Bone marrow (tissue), 2 donors: ENCODE measurements at places on chromosomes 13 and 19.

DNA sequence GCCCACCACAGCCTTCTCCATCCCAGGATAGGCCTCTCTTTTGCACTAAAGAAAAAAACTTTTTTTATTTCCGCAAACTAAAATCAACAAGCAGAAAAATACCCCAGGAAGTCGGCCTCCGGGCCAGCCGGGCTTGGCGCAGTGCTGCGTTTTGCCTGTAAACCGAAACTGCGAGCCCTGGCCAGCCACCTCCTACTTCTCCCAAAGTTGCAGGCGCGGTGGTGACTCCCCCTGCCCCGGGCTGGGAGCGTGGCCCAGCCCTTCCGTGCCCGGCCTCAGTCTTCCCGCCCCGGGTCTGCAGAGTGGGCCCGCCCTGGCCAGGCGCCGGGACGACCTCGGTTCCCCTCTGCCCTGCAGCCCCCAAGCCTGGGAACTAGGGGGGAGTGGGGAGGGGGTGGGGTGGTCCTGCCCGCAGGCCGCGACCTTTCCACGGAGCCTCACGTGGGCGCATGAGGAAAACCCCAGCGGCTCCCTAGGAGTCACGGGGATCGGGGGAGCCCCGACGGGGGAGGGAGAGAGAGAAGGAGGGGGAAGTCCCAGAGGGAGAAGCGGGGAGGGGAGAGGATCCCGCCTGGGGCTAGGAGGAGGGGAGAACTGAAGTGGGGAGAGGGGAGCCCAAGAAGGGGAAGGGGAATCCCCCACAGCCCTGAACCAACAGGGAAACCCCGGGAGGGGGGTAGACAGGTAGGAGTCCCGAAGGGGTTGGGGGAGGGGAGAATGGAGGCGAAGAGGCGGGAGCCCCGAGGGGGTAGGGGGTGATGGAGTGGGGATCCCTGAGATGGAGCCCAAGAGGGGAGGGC is 3.0 kb downstream of the GADD45B start:
- peak; percentile 55 for DNase-seq

DNA sequence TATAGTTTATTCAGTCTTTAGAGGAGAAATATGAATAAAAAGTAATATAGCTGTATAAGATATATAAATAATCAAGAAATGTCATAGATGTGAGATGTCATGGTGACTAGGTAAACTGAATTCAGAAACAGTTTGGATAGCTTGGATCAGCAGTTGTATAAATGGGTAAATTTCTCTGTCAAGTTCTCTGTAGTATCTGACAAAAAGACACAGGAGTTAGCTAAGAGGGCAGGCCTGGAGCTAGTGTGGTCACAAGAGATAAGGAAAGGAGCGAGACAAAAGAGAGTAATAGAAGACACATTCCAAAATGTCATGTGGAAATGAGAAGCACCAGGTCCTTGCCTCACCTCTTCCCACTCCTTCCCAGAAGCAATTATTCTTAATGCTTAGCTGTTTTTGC is 349.0 kb downstream of the LMO7 start:
- DNase-seq, result no peak

DNA sequence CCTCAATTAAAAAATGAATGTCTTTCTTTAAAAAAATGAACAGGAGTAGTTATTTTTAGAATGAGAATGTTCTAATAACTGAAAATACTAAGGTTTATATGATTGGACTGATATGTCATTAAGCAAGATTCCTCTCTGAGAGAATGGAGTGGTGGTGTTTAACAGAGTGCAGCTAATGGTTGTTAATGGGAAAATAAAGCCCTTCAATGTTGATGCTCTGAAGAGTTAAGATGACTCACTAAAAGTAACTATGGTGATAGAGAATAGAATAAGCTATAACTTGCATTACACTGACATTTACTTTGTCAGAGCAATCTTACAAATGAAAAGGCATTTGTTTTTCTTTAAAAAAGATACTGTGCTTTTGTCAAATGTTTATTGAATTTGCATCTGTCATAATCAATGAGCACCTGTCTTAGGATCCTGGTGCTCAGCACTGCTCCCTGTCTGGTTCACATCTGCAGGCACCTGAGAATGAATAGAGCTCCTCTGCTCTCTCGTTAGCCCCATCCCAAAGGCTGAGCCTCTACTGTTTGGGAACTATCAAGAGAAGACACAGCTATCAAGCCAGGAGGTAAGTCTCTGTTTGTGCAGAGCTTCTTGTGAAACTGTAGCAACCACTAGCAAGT is 15.1 kb downstream of the PABPC3 start:
- no peak for DNase-seq

GRCh38 chr13:78659732-78660494 is 958 bp upstream of the OBI1 start:
- no peak for DNase-seq

DNA sequence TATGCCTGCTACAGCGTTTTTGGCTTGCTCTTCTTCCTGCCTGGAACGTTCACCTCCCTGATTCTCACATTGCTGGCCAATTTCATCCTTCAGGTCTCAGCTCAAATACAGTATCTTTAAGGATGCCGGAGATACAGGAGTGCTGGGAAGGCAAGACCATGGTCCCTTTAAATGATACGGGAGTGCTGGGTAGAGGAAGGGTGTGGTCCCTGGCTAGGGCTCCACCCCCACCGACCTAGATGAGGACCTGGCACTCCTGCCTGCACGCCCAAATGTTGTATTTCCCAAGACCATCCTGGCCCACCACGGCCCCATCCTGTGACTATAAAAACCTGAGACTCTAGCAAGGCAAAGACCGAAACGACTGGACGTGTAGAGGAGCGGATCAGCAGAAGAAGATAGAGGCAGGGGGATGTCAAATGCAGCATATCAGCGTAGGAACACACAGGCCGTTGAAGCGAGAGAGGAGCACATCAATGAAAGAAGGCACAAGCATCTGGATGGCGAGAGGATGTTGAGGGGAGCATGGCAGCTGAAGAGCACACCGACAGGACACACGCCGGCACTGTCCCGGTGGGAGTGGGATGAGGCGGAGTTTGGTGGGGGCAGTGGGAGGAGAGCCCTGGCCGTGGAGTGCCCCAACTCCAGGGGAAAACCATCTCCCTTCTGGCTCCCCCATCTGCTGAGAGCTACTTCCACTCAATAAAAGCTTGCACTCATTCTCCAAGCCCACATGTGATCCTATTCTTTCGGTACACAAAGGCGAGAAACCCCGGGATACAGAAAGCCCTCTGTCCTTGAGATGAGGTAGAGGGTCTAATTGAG is 74.0 kb downstream of the PCDH9 start:
- no peak for DNase-seq

DNA sequence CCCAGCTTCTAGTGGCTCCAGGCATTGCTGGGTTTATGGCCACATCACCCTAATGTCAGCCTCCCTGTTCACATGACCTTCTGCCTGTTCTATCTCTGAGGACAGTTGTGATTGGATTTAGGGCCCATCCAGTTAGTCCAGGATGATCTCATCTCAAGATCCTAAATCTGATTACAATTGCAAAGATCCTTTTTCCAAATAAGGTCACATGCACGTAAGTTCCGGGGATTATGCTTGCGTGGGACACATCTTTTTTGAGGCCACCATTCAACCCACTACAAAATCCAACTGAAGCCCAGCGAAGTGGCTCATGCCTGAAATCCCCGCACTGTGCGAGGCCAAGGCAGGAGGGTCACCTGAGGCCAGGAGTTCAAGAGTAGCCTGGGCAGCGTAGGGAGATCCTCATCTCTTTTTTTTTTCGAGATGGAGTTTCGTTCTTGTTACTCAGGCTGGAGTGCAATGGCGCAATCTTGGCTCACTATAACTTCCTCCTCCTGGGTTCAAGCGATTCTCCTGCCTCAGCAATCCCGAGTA is 12.3 kb downstream of the PLD3 start:
- DNase-seq, result peak; percentile 12

- no peak for DNase-seq
These were observed 134.5 kb upstream of the KL start for GRCh38 chr13:32881777-32882145.

- peak; percentile 53 for DNase-seq
These were observed at the start of gene FAM124A for GRCh38 chr13:51222037-51222685. Gene FAM124A, plus strand, starts transcription at chr13:51222398. Its CDS starts 104 bp downstream, at chr13:51222502.

DNA sequence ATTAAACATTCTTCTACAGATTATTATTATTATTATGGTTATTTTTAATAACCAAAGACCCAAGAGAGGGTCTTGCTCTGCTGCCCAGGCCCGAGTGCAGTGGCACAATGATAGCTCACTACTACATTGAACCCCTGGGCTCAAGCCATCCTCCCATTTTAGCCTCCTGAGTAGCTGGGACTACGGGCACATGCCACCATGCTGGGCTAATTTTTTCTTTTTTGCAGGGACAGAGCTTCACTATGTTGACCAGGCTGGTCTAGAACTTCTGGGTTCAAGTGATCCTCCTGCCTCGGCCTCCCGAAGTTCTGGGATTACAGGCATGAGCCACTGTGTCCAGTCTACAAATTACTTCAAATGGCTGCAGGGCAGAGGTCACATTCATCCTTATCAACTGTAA is 179.8 kb downstream of the KCNRG start:
- no peak for DNase-seq

DNA sequence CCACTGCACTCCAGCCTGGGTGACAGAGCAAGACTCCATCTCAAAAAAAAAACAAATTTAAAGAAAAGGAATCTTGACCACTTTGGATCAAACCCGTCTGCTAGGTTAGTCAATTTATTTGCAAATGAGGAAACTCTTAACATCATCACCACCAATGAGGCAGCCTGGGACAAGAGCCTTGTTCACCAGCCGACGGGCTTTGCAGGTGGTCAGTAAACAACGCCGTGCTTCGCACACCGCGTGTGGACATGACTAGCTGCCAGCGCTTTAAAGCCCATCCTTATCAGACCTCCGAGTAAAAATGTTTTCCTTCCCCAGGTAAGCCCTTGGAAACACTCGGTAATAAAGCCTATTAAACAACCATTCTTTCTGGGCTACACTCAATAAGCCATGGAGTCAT is 41.9 kb downstream of the INSR start:
- DNase-seq, result no peak

- DNase-seq, result no peak
These were observed 358.7 kb downstream of the IRS2 start for GRCh38 chr13:109427695-109428094.
